NCI-H2227 treated with DMSO at 0.1 percent for 48 hours (cell line): ENCODE measurements at places on chromosomes 6 and 20.

GRCh38 chr6:105431226-105431625, 28.3 kb upstream of the PREP start:
- DNase-seq = peak; percentile 8

- DNase-seq = no peak
Observed at GRCh38 chr6:154341871-154342270, 14.7 kb downstream of the IPCEF1 start.

DNA sequence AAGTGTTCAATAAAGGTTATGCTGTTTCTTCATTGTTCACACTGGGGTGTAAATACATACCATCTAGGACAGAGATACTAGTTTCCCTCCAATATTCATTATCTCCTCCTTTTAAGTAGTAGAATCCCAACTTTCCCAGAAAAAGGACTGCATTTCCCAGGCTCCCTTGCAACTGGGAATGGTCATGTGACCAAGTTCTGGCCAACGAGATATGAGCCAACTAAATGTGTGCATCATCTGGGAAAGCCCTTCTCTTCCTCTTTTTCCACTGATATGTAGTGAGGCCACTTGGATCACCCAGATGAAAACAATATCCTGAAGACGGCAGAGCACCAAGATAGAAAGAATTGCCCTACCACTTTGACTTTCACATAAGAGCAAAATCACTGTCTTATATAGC, 97.9 kb upstream of the PTPRT start:
- DNase-seq = no peak

- no peak for DNase-seq
Observed at GRCh38 chr20:878511-879307, 37.4 kb downstream of the ANGPT4 start.

DNA sequence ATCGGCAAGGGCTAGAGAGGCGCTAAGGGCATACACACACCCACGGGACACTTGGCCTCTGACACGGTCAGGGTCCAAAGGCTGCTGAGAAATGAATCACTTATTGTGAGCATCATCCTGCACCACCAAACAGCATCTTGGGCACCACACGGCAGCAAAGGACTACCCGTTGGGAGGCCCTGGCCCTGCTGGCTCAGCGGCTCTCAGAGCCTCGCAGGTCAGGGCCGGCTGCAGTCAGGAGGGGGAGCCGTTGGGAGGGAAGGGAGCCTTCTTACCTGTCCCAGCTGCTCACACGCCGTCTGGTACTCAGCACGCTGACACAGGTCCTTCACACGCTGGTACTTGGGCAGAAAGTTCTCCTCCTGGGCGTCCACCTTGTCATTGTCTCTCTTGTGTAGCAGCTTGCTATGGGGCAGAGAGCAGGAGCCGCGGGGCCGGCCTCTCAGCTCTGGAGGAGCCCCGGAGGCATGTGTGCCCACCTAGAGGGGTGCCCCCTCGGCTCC, 109.0 kb downstream of the SULF2 start:
- DNase-seq = no peak

GRCh38 chr6:35259948-35260590, 534 bp downstream of the ZNF76 start:
- no peak for DNase-seq
